Fibroblast of mammary gland (primary cell): ENCODE measurements at places on chromosomes 3 and 15.
A peak's percentile ranks its signal among the peaks of the same experiment; 100 is the strongest.

DNA sequence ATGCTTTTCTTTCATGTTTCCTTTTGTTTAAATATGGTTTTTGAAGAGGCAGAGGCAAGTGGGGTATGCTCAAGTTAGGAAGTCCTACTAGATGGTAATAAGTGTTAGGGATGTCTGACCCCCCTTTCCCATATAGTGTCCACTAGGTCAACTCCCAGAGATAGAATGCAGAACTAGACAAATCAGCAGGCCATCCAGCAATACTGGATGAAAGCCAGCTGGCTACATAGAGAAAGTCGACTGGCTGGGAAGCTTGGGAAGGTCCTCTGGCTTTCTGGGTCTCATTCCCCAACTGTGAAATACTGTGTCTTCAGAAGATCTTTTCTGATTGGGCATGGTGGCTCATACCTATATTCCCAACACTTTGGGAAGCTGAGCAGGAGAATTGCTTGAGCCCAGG is 113.8 kb downstream of the SNRK start:
- no peak for DNase-seq

GRCh38 chr3:132916096-132916495 is 122.1 kb upstream of the TMEM108 start:
- peak; percentile 70 for DNase-seq

GRCh38 chr3:179929091-179929529 is 107.6 kb downstream of the PEX5L start:
- peak; percentile 73 for DNase-seq

DNA sequence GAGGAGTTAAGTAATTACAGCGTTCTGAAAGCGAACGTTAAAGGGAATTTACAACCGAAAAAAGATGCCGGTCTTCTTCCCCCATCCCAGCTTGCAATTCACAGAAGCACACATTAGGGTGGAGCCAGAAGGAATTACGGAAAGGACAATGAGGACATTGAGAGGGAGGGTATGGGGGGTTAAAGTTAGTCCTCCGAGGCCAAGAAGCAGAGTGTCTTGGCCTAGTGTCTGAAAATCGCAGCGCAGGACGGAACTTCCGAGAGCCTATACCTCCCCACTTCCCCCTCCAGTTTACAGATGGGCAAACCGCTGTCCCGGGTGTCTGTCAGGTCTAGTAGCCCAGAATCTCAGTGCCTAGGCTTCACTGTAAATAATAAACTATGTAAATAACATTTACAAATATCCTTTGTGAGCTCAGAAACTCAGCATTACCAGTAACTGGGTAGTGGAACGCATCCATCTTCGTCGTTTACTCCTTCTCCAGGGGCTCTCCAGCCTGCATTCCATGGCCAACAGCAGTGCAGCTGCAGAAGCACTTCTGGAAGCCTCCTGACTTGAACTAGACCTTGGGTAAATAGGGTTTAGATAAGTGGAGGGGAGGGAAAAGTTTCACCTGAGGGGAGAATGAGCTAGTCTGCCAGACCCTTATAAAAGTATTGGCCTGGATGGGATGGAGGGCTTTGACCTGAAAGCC is 922 bp downstream of the ADPRH start:
- peak; percentile 28 for DNase-seq
